Activated T-helper 1 cell treated with anti-CD3 and anti-CD28 coated beads, Interleukin-12 subunit alpha, Interleukin-12 subunit beta, Interleukin-2, Interleukin-4 antibody, amounts not matched to agents 30 ng/mL and 10 ng/mL and 1 ng/mL, durations not matched to agents 14 hours and 24 hours and 36 hours (primary cell): ENCODE measurements at places on chromosomes 7 and 10. TPM values are rescaled to one million over a fixed set of nuclear protein-coding genes. Genes with fewer than 3 reads are reported as not detected.
A peak's percentile ranks its signal among the peaks of the same experiment; 100 is the strongest.

GRCh38 chr7:130890176-130891020 is 156.4 kb upstream of the KLF14 start:
- H3K4me1 ChIP-seq: peaks cover 60% of the 10 kb centered on the region
- no peak for DNase-seq
- H3K27ac ChIP-seq: peak overlapping the region; percentile 40
- peaks cover 63% of the 10 kb centered on the region for H3K36me3 ChIP-seq
- H3K4me3 ChIP-seq: no peak overlapping the region

GRCh38 chr10:94285271-94285670 is 77.5 kb downstream of the NOC3L start:
- H3K4me3 ChIP-seq: no peak overlapping the region
- no peaks in the 10 kb centered on the region for H3K36me3 ChIP-seq
- no peak for DNase-seq

GRCh38 chr7:30005464-30005863 is 15.9 kb upstream of the SCRN1 start:
- no peaks in the 10 kb centered on the region for H3K36me3 ChIP-seq
- no peak for DNase-seq
- no peaks in the 10 kb centered on the region for H3K4me1 ChIP-seq
- no peaks in the 10 kb centered on the region for H3K27me3 ChIP-seq

DNA sequence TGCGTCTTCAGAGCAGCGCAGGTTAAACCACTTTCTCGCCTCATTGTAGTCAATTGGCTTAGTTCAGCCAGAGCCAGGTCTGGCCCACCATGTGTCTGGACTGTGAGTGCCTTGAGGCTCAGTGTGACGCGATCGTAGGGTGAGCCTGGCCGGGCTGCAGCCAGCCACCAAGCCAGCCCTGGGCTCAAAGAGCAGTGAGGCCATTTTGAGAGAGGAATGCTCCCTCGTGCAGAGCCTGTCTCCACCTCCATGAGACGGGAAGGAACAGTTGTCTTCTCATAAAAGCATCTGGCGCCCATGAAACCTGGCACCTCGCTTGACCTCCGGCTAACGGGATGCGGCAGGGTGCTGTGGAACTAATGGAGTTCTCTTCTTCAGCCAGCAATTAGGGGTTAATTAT is 34.5 kb downstream of the LHPP start:
- H3K4me3 ChIP-seq: no peak overlapping the region
- DNase-seq: no peak
- peaks cover 13% of the 10 kb centered on the region for H3K4me1 ChIP-seq
- no peak overlapping the region for H3K27ac ChIP-seq

Gene TRIM50
- not detected in 2 replicates for total RNA-seq

DNA sequence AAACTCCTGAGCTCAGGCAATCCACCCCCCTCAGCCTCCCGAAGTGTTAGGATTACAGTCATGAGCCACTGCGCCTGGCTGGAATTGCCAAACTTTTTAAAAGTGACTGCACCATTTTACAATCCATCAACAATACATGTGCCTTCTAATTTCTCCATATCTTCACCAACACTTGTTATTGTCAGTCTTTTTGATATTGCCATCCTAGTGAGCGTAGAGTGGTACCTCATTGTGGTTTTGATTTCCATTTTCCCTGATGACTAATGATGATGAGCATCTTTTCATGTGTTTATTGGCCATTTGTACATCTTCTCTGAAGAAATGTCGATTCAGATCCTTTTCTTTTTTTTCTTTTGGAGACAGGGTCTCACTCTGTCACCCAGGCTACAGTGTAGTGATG is 21.7 kb upstream of the STRIP2 start:
- H3K36me3 ChIP-seq: peaks cover 42% of the 10 kb centered on the region
- H3K27me3 ChIP-seq: no peaks in the 10 kb centered on the region
- H3K27ac ChIP-seq: no peak overlapping the region
- H3K4me1 ChIP-seq: no peaks in the 10 kb centered on the region
- no peak overlapping the region for H3K4me3 ChIP-seq
- DNase-seq: no peak

GRCh38 chr10:101666083-101666482 is 28.9 kb downstream of the FBXW4 start:
- no peaks in the 10 kb centered on the region for H3K27me3 ChIP-seq
- no peak overlapping the region for H3K4me3 ChIP-seq
- peaks cover 9% of the 10 kb centered on the region for H3K4me1 ChIP-seq
- H3K27ac ChIP-seq: no peak overlapping the region
- H3K36me3 ChIP-seq: peaks cover 39% of the 10 kb centered on the region

Gene CAV1
- 0.76 and 1.8 TPM in 2 replicates for total RNA-seq

Gene LRRD1
- total RNA-seq: not detected in 2 replicates

GRCh38 chr7:17467386-17467945 is 169.0 kb downstream of the AHR start:
- no peak overlapping the region for H3K27ac ChIP-seq
- peaks cover 2% of the 10 kb centered on the region for H3K27me3 ChIP-seq
- no peak overlapping the region for H3K4me3 ChIP-seq
- H3K36me3 ChIP-seq: no peaks in the 10 kb centered on the region
- no peak for DNase-seq

DNA sequence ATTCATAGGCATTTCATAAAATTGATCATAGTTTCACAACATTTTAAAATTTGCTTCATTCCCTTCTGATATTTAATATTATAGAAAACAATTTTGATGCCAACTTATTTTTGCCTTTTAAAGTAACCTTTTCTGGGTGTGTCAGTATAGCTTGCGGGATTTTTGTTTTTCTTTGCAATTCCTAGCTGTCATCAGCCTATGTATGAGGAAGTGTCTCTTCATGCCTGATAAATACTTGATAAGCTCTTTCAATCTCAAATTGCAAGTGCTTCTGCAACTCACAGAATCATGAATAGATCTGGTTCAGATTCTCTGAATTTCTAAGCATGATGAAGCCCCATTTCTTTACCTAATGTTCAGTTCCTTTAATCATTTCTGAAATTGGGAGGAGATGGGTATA is 28.0 kb upstream of the ARHGAP21 start:
- no peaks in the 10 kb centered on the region for H3K4me1 ChIP-seq
- H3K4me3 ChIP-seq: no peak overlapping the region
- no peaks in the 10 kb centered on the region for H3K27me3 ChIP-seq
- H3K27ac ChIP-seq: no peak overlapping the region

GRCh38 chr7:137888241-137888640 is 41.5 kb upstream of the DGKI start:
- no peak overlapping the region for H3K4me3 ChIP-seq
- peaks cover 41% of the 10 kb centered on the region for H3K36me3 ChIP-seq
- no peaks in the 10 kb centered on the region for H3K27me3 ChIP-seq
- peak overlapping the region; percentile 67 for H3K27ac ChIP-seq
- H3K4me1 ChIP-seq: peaks cover 29% of the 10 kb centered on the region

GRCh38 chr7:87047-87446 is 105.3 kb upstream of the FAM20C start:
- no peaks in the 10 kb centered on the region for H3K36me3 ChIP-seq
- peaks cover 1% of the 10 kb centered on the region for H3K27me3 ChIP-seq
- H3K4me3 ChIP-seq: no peak overlapping the region
- H3K27ac ChIP-seq: no peak overlapping the region

GRCh38 chr10:117536072-117536865 is 6.3 kb upstream of the EMX2 start:
- peak overlapping the region; percentile 16 for H3K27ac ChIP-seq
- H3K27me3 ChIP-seq: peaks cover 84% of the 10 kb centered on the region
- no peaks in the 10 kb centered on the region for H3K4me1 ChIP-seq

DNA sequence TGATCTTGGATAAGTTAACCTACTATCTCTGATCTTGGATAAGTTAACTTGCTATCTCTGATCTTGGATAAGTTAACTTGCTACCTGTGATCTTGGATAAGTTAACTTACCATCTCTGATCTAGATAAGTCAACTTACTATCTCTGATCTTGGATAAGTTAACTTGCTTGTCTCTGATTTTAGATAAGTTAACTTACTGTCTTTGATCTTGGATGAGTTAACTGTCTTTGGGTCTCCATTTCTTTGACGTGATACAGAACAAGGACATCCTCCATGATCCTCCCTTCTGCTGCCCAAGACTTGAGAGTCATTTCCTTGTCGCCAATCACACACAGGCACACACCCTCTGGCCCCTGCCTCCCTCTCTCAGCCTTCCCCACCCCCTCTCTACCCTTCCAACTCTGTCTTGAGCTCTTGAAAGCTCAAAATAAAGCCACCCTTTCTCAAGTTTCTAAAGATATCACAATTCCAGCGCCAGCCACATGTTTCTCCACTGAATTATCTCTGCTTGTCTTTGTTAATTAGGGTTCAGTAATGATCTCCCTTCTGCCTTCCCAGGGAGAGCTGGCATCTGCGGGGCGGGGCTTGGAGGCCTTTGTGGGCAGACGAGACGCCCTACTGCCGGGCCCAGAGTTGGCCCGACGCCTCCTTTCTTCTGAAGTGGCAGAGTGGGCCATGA is 85.1 kb upstream of the GTF2I start:
- peaks cover 4% of the 10 kb centered on the region for H3K27me3 ChIP-seq
- no peaks in the 10 kb centered on the region for H3K36me3 ChIP-seq
- H3K4me1 ChIP-seq: peaks cover 6% of the 10 kb centered on the region
- no peak overlapping the region for H3K27ac ChIP-seq
- no peak for DNase-seq

GRCh38 chr7:82729172-82730030 is 285.8 kb upstream of the CACNA2D1 start:
- H3K27ac ChIP-seq: no peak overlapping the region
- H3K4me3 ChIP-seq: no peak overlapping the region
- no peaks in the 10 kb centered on the region for H3K27me3 ChIP-seq
- no peaks in the 10 kb centered on the region for H3K4me1 ChIP-seq
- no peak for DNase-seq

- peaks cover 10% of the 10 kb centered on the region for H3K4me1 ChIP-seq
- no peak for DNase-seq
- H3K27ac ChIP-seq: no peak overlapping the region
- peak overlapping the region; percentile 47 for H3K4me3 ChIP-seq
Observed at GRCh38 chr7:87474533-87475358, 734 bp downstream of the ABCB4 start.

- H3K36me3 ChIP-seq: no peaks in the 10 kb centered on the region
- no peak for DNase-seq
- H3K27ac ChIP-seq: no peak overlapping the region
- H3K27me3 ChIP-seq: peaks cover 24% of the 10 kb centered on the region
Observed at GRCh38 chr7:22718911-22719420, 8.0 kb upstream of the IL6 start.

Gene PODXL
- total RNA-seq: 0.75 and 1.3 TPM in 2 replicates

DNA sequence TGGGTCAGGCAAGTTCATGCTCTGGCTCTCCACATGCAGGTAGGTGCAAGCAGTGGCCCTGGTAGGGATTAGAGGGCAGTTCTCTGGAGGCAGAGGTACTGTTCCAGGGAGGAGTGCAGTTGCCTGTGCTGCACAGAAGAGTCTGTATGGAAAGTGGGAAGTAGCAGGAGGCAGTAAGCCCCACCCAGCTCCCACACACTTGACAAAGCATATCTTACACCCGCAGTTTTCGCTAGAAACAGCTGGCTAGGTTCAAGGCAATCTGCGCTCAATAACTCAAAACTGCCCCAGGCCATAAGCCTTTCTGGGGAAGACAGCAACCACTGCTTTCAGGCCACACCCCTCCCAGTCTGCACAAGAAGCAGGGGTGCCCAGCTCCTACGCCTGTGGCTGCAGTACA is 33.1 kb upstream of the ARMC3 start:
- H3K4me3 ChIP-seq: no peak overlapping the region
- no peaks in the 10 kb centered on the region for H3K27me3 ChIP-seq
- no peaks in the 10 kb centered on the region for H3K4me1 ChIP-seq
- DNase-seq: no peak

Gene ENO4
- total RNA-seq: not detected in 2 replicates

DNA sequence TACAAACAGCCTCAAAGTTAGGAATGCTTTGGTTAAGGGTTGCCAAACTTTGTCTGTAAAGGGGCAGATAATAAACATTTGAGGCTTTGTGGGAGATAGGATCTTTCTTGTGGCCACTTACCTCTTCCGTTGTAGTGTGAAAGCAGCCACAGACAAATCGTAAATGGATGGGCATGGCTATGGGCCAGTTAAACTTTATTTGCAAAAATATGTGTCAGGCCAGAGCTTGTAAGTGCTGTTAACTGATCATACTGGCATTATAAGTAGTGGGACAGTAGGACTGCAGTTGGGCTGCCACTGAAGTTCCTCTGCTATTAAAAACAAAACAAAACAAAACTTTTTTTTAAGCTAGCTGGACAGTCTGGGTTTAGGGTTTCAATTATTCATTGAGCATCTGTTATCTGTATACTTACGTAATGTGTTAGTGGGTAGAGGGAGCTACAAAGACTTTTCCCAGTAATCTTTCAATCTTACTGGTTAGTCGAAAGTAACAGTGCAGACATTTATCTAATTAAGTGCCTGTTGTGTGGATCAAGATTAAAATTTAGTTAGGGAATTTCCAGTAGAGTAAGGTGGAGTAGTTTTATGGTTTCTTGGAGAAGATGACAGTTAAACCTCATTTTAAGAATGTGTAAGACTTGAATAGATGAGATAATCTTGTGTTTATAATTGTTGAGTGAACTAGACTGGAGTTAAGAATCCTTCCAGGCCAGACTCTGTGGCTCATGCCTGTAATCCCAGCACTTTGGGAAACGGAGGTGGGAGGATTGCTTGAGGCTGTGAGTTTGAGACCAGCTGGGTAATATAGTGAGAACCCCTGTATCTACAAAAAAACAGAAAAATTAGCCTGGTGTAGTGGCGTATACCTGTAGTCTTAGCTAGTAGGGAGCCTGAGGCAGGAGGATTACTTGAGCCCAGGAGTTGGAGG is 100.1 kb downstream of the BTRC start:
- H3K4me1 ChIP-seq: peaks cover 19% of the 10 kb centered on the region
- no peak overlapping the region for H3K4me3 ChIP-seq
- peaks cover 17% of the 10 kb centered on the region for H3K27me3 ChIP-seq
- no peak overlapping the region for H3K27ac ChIP-seq

Gene AGMO
- total RNA-seq: not detected in 2 replicates

- H3K27me3 ChIP-seq: no peaks in the 10 kb centered on the region
- no peak for DNase-seq
- no peak overlapping the region for H3K27ac ChIP-seq
- peaks cover 4% of the 10 kb centered on the region for H3K36me3 ChIP-seq
Observed at GRCh38 chr7:133077394-133077793, 4.5 kb downstream of the CHCHD3 start.

GRCh38 chr10:63562857-63563256 is 41.7 kb downstream of the REEP3 start:
- H3K27ac ChIP-seq: no peak overlapping the region
- H3K27me3 ChIP-seq: no peaks in the 10 kb centered on the region
- no peak overlapping the region for H3K4me3 ChIP-seq

Gene NRBF2
- 30.0 and 30.8 TPM in 2 replicates for total RNA-seq

DNA sequence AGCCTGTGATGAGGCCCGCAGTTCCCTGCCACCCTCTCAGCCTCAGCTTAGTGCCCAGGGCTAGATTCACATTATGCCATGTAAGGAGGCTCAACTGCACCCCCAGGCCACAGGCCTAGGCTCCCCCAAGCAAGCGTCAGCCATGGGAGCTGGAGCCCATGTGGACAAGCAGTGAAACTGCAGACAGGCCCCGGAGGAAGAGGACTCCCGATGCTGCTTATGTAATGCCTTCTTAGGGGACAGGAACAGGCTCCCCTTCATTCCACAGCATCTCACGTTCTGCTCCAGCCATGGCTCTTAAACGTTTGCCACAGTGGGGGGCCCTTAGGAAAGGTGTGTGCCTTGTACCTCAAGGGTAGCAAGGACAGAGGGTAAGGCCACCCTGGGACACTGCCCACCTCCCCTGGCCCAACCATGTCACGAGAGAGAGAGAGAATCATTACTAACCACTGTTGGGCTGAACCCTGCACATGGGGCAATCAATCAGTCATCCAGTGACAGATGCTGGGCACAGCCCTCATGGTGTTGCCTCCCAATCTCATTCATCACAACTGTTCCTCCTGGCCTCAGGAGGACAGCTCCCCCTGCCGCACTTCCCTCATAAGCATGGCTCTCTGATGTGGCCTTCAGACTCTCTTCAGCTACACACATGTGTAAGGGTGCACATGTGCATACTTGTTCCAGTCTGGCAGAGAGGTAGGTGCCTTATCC is 263.0 kb downstream of the GRID1 start:
- no peaks in the 10 kb centered on the region for H3K4me1 ChIP-seq
- H3K27me3 ChIP-seq: no peaks in the 10 kb centered on the region
- H3K36me3 ChIP-seq: no peaks in the 10 kb centered on the region
- no peak overlapping the region for H3K27ac ChIP-seq

Gene SP8
- not detected in 2 replicates for total RNA-seq
